Central memory CD8-positive, alpha-beta T cell (primary cell): ENCODE measurements at places on chromosomes 12 and 14.

GRCh38 chr14:59998564-59998963, 78.6 kb downstream of the LRRC9 start:
- no peak for DNase-seq

DNA sequence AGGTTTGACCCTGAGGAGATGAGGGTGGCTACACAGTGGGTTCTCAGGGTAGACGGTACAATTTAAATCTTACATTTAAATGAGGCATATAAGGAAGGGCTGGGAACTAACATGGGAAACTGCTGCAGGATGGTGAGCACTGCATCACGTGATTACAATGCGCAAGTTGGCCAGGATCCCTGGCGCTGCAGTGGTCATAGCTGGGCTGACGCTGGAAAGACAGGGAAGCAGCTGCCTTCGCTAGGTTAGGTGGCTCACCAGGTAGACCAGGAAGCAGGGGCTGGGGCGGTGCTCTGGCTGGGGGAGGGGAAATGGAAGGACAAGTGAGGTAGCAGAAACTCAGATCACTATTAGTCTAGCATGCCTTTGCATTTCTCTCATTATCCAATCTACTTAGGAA, 149.9 kb downstream of the FOXN3 start:
- DNase-seq, result no peak

DNA sequence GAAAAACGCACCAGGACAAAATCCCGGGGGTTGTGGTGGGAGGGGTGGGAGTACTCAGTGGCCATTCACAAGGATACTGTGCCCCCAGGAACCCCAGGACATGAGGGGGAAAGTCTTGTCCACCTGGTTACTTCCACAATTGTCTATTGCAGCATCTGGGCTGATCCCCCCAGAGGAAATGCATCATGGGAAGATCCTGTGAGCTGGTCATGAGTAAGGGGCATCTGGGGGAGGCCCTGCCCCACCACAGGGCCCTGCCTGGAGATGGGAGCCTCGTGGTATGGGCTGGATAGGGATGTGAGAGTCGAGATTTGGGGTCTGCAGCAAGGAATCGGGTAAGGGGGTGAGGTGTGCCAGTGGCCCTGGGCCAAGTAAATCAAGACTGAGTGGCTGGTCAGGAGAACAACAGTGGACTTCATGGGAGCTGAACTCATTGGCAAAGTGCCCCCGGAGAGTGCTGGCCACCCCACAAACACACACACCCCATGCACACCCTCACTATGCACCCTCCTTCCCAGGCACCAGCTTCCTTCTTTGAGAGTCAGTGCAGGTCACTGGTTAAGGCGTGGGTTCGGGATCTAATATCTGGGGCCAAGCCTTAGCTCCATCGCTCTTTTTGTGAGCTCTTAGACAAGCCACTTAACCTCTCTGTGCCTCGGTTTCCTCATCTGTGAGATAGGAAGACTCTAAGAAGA, 3.0 kb upstream of the SERPINA1 start:
- no peak for DNase-seq

- DNase-seq, result no peak
These were observed 237.3 kb downstream of the BCL11B start for GRCh38 chr14:99034711-99035171.

GRCh38 chr14:54805445-54806322, 96.9 kb downstream of the GCH1 start:
- peak; percentile 57 for DNase-seq
